HepG2 (cell line): ENCODE measurements at places on chromosomes 7 and 10.

DNA sequence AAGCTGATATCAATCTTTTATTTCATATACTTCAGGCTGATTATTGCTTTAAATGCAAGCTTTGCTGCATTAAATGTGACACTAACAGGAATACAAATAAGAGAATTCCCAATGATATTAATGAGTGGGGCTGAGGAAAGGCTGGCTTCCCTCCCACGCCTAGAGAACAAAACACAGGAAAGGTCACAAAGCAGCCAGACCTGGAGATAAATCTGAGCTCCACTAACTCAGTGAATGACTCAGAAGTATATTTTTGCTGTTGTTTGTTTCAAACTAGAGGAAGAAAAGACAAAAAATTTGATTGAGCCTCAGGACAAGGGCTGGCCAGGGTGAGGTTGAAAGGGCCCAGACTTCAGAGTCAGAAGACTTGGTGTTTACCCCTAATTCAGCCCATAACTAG, 88.1 kb downstream of the XPNPEP1 start:
- no peaks in the 10 kb centered on the region for H3K27me3 ChIP-seq
- H3K4me1 ChIP-seq = no peaks in the 10 kb centered on the region
- no peak for DNase-seq
- H3K4me3 ChIP-seq = no peak overlapping the region

DNA sequence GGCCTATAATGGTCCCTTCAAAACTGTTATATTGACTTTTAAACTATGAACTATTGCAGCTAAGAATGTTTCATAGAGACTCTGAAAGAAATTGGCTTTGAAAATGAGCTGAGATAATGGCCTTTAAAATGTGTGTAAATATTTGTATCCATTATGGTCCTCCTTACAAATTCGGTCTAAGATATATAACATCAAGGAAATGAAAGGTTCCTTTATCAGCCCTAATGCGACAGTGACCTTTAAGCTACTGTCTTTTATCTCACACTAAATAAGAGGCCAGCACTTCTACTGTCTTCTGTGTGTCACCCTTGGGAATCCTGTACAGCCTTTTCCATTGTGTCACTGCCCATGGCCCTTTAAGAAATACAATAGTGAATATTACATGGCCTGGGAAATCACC, 19.5 kb downstream of the COL28A1 start:
- no peak overlapping the region for H3K27ac ChIP-seq
- no peaks in the 10 kb centered on the region for H3K36me3 ChIP-seq
- H3K4me1 ChIP-seq = peaks cover 48% of the 10 kb centered on the region
- peak; percentile 27 for DNase-seq

GRCh38 chr10:27535317-27535716, 31.2 kb downstream of the RAB18 start:
- H3K36me3 ChIP-seq = peaks cover 44% of the 10 kb centered on the region; the same call in 2 of the 3 replicates
- H3K27me3 ChIP-seq = no peaks in the 10 kb centered on the region
- H3K4me1 ChIP-seq = peaks cover 5% of the 10 kb centered on the region
- H3K27ac ChIP-seq = no peak overlapping the region
- DNase-seq = no peak

DNA sequence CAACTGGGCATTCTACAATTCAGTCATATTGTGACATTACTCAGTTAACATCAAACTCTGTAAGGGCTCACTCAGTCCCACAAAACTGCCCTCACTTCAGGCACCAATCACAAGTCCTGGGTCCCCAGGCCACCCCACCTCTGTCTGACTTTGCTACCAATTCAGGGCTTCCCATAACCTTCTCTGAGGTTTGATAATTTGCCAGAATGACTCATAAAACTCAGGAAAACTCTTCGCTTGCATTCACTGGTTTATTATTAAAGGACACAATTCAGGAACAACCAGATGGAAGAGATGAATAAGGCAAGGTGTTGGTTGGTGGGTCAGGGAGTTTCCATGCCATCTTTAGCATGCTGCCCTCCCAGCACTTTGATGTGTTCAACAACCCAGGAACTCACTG, 41.3 kb downstream of the AVL9 start:
- peaks cover 7% of the 10 kb centered on the region; the same call in 2 of the 3 replicates for H3K36me3 ChIP-seq
- H3K4me3 ChIP-seq = no peak overlapping the region
- no peaks in the 10 kb centered on the region for H3K27me3 ChIP-seq

- H3K4me3 ChIP-seq = no peak overlapping the region
- H3K27ac ChIP-seq = no peak overlapping the region
- H3K27me3 ChIP-seq = peaks cover 1% of the 10 kb centered on the region; the same call in 1 of the 2 replicates
Observed at GRCh38 chr10:6396652-6397051, 183.4 kb downstream of the PRKCQ start.
